ENCODE measurements at places on chromosomes 5 and 9. TPM values are rescaled to one million over a fixed set of nuclear protein-coding genes. Genes with fewer than 3 reads are reported as not detected.

GRCh38 chr9:76581731-76582130 is 122.7 kb downstream of the GCNT1 start:
- no peak for DNase-seq

PCSK1 gene
- 0.09 TPM for total RNA-seq

ATG12 gene
- 44.6 TPM for total RNA-seq

- DNase-seq: no peak
Observed at GRCh38 chr9:117987945-117988344, 283.7 kb downstream of the TLR4 start.

DNA sequence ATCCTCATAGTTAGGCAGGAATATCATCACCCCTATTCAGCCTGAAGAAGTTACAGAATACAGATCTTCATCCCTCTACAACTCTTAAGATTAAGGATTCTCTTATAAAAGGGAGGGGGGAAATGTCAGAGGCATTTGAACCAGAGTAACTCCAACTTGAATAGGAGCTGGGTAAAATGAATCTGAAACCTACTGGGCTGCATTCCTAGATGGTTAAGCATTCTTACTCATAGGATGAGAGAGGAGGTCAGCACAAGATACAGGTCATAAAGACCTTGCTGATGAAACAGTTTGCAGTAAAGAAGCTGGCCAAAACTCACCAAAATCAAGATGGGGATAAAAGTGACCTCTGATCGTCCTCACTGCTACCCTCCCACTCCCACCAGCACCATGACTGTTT is 14.4 kb downstream of the FREM1 start:
- no peak for DNase-seq

CDX1 gene
- not detected for total RNA-seq

OTP gene
- total RNA-seq: not detected

- DNase-seq: no peak
Observed at GRCh38 chr5:140339636-140340035, 6.8 kb downstream of the HBEGF start.

DNA sequence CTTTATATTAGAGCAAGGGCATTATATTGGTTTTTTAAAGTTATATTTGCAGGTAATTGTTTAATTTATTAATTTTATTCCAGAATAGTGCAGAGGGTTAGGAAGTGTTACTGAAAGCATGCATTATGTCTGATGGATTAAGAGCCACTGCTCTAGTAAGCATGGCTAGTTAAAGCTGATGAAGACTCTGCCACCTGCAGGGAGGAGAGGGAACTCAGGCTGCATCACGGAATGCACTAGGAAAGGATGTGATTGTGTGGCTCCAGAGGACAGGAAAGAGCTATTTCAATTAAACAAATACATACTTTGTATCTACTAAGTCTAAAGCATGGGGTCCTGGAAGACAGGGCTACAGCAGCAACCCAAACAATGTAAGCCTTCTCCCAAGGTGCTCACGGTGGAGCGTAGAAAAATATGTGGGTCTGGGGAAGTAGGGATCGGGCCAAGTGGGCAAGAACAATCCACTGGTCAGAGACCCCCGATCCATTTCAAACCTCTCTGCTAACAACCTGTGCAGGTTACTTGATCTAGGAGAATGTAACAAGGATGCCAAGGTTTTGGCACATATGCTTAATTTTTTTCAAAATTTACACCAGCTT is 15.3 kb upstream of the GRXCR2 start:
- DNase-seq: no peak

FAM78A gene
- 4.2 TPM for total RNA-seq

DNA sequence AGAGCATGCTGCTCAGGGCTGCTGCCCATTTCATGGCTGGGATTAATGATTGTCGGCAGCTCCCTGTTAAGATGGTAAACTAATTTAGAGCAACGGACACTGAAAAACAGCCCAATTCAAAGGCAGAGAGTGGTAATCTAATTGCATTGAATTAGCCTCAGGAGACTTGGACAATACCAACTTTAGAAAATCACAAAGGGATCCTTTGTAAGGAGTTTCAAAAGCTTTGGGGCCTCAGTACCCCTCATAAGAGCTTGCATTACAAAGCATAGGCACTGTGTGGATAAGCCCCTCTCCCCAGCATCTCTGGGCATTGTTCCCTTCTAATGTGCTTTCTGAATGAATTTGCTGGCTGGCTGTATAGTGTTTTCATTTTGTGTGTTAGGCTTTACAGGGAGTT is 6.7 kb downstream of the GLRA1 start:
- DNase-seq: no peak

GRCh38 chr9:106859957-106860720 is 2.8 kb upstream of the ZNF462 start:
- DNase-seq: peak; percentile 64

DNA sequence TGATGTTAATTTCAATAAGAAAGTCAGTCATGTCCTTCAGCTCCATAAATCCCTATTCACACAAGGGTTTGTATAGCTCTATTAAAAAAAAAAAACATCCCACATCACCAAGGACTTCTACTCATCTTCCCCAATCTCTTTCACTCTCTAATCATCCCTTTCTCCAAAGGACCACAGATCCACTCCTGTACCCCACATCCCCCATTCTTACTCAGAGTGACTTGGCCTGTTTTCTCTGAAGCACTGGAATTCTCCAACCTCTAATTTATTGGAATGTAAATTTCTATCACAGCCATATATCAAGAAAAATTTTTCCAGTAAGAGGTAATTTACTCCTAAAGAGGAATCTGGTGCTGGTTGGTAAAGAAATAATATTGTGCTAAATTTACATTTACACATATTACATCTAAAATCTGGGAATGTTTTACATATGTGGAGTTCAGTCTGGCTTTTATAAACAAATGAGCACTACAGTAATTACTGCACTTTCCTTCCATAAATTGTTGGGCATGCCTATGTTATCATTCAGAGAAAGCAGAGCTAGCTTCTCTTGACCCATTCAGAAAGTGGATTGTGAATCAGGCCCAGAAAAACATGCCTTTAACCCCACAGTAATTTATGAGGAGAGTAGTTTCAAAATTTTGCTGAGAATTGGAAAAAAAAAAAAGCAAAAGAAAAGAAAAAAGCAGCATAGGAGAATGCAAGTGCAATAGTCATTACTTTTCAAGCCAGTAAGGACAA is 399.5 kb upstream of the TNC start:
- no peak for DNase-seq

DNA sequence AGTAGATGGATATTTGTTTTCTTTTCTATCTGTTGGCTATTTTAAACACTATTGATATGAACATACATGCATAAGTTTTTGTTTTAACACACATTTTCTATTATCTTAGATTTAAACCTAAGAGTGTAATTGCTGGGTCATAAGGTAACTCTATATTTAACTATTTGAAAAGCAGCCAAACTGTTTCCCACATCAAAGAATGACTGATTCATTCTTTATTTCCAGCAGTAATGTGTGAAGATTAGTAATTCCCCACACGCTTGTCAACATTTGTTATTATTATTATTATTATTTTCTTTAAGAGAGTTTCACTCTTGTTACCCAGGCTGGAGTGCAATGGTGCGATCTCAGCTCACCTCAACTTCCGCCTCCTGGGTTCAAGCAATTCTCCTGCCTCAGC is 1495.8 kb downstream of the EFNA5 start:
- DNase-seq: no peak

GRCh38 chr5:138737494-138738265 is 15.5 kb upstream of the CTNNA1 start:
- no peak for DNase-seq

TRIM36 gene
- total RNA-seq: 3.7 TPM

POLR3G gene
- 5.6 TPM for total RNA-seq

TEX48 gene
- total RNA-seq: not detected

- DNase-seq: no peak
Observed at GRCh38 chr9:137130176-137130755, 8.7 kb upstream of the GRIN1 start.

DNA sequence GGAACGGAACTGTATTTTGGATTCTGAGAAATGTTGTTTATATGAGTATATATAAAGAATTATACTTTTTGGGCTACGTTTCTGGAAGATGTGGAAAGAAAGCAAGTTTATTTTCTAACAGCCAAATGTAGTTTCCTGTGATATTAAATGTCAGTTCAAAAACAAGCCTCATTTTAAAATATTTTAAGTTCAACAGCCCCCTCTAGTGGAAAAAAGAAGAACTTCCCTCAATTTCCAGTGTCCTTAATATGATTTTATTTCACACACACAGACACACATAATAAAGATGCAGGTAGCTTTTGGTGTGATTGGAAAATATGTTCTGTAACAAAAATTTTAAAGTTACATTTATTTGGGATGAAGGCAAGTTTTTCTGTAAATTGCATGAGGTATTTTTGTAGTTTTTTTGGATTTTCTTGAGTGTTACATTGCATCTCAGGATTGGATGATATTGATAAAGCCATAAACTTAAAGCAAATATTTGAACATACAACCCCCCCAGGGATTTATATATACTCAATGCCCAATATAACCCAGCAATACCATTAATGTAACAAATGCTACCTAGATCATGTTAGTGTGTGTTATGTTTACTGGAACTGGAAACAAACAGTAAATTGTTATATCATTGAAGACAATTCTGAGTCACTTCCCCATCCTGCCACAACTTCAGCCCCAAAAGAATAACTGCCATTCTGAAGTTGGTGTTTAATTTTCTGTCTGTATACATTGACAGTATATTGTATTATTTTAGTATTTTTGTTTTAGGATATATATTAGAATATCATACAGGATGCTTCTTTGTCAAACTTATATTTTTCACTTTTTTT is 54.0 kb downstream of the CCDC171 start:
- DNase-seq: no peak

DNA sequence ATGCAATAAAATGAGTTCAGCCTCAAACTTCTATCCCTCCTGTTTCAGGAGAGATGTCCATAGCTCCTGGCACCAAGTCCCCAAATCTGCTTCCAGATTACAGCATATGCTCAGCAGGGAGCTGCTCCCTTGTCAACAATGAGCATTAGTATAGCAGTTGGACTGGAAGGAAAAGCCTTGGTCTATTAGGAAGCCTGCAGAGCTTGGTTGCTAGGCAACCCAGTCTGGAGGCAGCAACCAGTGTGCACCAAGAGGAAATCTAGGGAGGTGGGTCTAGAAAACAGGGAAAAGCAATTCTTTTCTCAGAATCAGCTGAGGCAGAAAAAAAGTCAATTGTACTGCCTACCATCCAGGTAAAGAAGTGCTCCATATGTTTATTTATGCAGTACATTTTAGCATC is 229.5 kb upstream of the NMUR2 start:
- no peak for DNase-seq

FGF1 gene
- 316 TPM for total RNA-seq

TXNDC8 gene
- total RNA-seq: not detected

WDR31 gene
- total RNA-seq: 4.6 TPM

DNA sequence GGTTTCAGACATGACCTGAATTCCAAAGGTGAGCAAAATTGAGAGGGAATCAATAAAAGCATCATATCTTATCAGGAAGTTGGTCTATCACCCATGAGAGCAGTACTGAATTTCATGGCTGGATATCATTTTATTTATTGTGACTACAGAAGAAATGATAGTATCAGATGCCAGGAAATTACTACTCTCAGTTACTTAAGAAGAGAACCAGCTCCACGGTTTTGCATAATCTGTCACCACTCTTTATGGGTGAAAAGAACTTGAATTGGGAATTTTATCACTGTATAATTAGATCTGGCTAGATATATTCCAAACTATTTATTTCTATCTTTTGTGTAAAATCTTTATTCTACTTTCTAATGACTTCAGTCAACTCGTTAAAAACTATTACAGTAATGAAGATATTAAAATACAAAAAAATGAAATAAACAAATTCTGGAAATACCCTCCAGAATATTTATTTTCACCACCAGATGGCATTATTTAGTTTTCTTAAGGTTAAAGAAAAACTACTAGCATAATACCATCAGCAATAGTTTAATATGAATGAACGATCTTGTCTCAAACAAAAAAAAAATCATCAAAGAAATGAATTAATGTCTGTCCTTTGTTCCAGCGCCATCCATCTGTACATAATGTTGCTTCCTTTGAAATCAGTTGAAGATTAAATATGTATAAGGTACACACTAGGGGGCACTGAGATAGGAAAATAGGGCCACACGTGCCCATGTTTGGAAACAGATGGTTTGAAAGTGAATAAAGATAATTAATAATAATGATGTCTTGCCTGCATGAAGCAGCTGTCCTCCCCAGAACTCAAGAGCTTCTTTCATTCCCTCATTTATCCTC is 84.7 kb upstream of the SLCO6A1 start:
- DNase-seq: no peak

DNA sequence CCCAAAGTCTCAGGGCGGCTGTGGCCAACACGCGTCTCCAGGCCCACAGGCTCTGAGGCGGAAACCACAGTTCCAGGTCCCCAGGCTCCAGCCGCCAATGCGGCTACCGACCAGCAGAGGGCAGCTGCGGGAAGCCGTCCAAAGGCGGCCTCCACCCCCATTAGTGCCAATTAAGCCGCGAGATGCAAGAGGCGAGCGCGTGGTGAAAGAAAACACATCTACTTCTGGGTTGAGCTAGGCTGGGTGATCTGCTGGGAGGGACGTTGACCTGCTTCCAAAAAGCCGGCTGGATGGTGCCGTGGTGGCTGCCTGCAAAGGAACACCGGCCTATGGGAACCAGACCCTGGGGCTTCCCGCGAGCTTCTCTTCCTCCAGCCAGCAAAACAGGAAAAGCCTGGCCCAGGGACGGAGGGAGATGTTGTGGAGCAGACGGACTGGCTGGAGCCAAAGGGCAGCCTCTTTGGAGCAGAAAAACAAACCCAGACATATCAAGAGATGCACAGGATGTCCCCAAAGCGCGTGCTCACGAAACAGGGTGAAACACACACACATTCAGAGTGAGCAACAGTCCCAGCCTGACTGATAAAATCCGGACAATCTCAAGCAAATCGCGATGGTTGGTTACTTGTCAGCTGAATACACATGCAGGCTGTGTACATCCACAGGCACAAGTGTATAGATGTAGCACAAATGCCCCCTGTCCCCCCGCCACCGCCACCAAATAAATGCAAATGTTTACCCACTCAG is 187.1 kb upstream of the BRINP1 start:
- DNase-seq: peak; percentile 80

GRCh38 chr5:90285581-90285980 is 124.0 kb downstream of the CETN3 start:
- no peak for DNase-seq

- DNase-seq: no peak
Observed at GRCh38 chr5:103569313-103570060, 6.9 kb upstream of the NUDT12 start.

GRCh38 chr5:159712672-159713071 is 203.6 kb upstream of the ADRA1B start:
- DNase-seq: no peak

Measured in sciatic nerve (tissue), 2 donors.